Right atrium auricular region (tissue), 2 donors: ENCODE measurements at places on chromosomes 1 and 21. TPM values are rescaled to one million over a fixed set of nuclear protein-coding genes. Genes with fewer than 3 reads are reported as not detected.

DNA sequence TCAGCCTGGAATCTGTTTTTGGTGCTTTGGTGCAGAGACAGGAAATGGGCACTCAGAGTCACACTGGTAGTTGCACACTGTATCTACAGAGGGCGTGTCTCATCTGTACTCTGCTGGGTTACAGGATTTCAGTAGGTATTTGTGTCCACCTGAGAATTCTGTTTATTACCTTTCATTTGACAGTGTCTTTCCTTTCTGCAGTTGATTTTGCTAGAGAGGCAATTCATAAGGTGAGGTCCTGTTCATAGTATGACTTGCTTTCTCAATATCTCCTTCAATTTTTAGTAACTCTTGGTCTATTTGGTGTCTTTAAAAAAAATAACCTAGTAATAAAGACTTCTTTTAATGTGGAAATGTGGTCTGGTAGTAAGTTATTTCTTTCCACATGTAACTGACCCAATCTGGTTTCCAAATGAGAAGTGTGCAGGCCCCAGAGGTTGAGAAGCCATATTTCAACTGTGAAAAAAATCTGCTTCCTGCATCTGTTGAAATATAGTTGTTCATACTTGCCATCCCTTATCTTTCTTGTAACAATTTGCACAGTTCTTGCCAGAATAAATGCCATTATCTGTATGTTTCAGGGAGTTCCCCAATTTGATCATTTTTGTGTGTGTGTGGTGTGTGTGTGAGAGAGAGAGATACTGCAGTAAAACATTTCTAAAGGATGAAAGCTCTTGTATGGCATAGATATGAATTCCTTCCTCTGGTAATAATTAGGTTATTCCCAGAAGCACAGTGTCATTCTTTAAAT, 78.4 kb upstream of the DNAJC6 start:
- no peak for DNase-seq

DNA sequence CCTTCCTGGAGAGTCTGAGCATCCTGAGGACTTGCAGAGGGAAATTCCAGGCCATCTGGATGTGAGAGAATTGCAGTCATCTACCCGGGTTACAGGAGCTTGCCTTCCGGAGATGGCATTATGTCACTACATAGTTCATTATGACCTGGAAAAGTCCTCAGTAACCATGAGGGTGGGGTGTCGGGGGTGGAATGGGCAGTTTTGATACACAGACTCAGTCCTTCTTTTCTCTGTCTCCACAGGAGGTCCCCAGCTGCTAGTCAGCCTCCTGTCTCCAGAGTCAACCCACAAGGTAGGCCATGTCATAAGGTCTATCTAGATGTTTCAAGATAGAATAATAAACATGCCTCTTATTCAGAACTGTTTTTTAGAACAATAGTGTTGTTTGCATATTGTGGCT, 268.2 kb upstream of the SGIP1 start:
- DNase-seq: no peak

DNAJC28 gene
- 3.0 TPM for total RNA-seq

SELL gene
- 0.74 TPM for total RNA-seq

KCNJ10 gene
- not detected for total RNA-seq

CCDC181 gene
- total RNA-seq: 1.9 TPM

DNA sequence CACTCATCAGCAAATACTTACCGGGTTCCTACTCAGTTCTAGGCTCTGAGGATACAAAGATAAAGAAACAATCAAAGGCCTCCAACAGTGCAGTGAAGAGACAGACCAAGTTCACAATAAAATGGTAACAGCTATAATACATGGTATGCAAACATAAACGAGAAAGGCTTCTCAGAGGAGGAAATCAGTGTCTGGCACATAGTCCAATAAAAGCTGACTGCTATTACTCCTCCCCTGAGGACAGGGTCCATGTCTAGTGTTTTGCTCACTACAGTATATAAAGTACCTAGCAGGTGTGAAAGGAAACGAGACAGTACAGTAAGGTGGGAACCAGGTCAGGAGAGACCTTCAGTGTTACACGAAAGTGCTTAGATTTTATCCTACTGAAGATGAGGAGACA, 4.3 kb downstream of the RBM34 start:
- no peak for DNase-seq

GRCh38 chr1:147647796-147648633, 22.3 kb downstream of the ACP6 start:
- no peak for DNase-seq

WLS gene
- 51.0 TPM for total RNA-seq

GRCh38 chr1:5995871-5996630, 3.8 kb upstream of the NPHP4 start:
- DNase-seq: no peak

SLAMF8 gene
- 1.0 TPM for total RNA-seq

GRCh38 chr1:220318673-220319072, 46.4 kb upstream of the RAB3GAP2 start:
- no peak for DNase-seq

DNA sequence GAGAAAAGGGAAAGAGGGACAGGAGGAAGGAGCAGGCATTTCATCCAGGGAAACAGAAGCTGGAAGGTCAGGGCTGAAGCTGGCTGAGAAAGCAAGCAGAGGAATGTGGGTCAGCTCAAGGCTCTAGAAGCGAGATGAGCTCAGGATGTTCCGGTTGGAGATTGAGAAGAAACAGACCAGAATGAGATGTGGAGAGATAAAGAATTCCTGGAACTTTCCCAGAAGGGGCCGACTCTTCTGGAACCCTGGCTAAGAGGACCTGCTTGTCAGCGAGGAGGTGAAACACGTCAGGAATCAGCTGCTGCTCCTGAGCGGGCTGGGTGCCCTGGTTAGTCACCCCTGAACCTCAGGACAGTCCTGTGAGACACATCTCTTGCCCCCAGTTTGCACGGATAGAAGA, 75.9 kb downstream of the HUNK start:
- no peak for DNase-seq

GRCh38 chr21:44434568-44434925, 20.8 kb upstream of the LRRC3 start:
- no peak for DNase-seq

GRCh38 chr1:22826604-22827580, 116.3 kb downstream of the EPHB2 start:
- peak; percentile 62 for DNase-seq

GRCh38 chr1:201876148-201876818, 12.4 kb upstream of the SHISA4 start:
- DNase-seq: no peak

DNA sequence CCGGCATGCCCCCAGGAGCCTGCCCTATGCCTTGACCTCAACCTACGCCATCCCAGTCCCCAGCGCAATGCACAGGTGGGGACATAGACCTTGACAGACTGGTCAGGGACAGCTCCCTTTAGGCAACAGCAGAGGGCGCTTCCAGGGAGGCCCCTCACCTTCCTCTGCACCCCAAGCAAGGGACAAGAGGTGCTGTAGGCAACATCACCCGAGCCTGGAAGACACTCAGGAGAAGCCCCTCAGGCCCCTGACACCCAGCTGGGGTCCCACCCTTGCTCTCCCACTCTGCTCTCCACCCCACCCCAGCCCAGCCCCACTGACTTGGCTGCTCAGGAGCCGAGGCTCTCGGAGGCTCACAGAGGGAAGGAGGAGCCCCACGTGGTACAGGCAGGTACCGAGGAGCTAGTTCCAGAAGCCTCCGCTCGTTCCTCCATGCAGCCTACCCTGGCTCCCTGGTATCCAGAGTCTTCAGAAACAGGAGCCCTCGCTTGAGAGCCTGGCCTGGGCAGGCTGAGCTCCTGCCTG, 2.4 kb upstream of the WNT3A start:
- peak; percentile 38 for DNase-seq

DNA sequence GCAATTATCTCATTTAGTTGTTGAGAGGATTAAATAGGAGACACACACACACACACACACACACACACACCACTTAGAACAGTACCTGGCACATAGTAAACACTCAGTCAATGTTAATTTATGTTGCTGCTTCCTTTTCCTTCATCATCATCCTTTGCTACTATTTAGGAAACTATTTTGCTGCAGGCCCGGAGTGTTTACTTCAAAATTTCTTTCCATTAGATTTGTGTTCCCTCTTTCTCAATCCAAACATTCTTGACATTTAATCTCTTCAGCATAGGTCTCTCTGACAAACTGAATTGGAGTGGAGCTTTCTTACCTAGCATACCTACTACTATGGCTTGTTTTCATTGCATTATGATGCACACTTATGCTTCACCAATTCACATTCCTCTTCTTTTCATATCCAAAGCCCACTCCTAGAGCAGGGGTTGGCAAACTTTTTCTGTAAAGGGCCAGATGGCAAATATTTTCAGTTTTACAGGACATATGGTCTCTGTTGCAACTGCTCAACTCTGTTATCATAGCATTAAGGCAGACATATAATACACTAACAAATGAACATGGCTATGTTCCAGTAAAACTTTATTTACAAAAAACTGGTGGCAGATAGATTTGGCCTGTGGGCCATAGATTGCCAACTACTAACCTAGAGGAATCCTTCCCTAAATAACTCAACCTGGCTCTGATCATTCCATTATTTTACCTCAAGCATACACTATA, 49.5 kb downstream of the SCMH1 start:
- no peak for DNase-seq

DNA sequence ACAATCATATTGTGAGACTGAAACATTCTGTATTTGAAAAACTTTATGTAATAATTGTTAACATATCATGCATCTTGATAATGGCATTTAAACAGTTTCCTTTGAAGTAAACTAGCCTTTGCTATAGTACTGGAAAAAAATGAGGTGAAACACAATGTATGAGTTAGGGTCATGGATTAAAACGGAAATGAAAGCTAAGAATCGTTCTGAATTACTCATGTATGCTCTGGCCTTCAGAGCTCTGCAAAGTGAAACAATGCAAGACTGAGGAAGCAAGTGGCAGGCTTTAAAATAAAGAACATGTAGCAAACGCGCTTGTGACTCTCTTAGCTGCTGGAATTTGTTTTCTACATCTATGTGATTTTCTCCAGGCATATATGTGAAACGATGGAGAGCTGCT, 317.1 kb downstream of the DPYD start:
- DNase-seq: no peak

TTC3 gene
- 111 TPM for total RNA-seq

DNA sequence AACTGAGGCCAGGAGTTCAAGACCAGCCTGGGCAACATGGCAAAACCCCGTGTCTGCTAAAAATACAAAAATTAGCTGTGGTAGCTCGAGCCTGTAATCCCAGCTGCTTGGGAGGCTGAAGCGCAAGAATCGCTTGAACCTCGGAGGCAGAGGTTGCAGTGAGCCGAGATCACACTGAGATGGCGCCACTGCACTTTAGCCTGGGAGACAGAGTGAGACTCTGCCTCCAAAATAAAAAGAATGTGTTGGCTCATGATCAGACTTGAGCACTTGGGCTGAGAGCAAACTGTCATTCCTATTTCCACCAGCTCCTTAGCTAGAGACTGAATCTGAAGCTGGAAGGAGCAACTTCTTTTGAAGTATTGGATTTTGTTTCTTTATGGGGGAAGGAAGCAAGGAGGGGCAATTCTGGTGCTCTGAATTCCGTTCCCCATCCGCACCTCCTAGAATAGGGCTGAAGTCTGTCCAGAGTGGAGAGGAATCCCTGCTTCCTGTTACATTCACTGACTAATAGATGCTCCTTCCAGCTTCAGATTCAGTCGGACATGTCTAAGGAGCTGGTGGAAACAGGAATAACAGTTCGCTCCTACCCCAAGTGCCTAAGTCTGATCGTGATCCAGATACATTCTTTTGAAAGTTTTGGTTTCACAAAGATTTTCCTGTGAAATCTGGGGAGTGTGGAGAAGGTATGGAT, 3.8 kb downstream of the ZNF672 start:
- no peak for DNase-seq
